Activated naive CD4-positive, alpha-beta T cell treated with anti-CD3 and anti-CD28 coated beads for 36 hours (primary cell): ENCODE measurements at places on chromosomes 1 and 21.

- DNase-seq, result no peak
Measured at GRCh38 chr21:33940164-33940880, 24.7 kb upstream of the ATP5PO start.

- no peak for DNase-seq
Measured at GRCh38 chr1:183968386-183968785, 69.1 kb downstream of the COLGALT2 start.

DNA sequence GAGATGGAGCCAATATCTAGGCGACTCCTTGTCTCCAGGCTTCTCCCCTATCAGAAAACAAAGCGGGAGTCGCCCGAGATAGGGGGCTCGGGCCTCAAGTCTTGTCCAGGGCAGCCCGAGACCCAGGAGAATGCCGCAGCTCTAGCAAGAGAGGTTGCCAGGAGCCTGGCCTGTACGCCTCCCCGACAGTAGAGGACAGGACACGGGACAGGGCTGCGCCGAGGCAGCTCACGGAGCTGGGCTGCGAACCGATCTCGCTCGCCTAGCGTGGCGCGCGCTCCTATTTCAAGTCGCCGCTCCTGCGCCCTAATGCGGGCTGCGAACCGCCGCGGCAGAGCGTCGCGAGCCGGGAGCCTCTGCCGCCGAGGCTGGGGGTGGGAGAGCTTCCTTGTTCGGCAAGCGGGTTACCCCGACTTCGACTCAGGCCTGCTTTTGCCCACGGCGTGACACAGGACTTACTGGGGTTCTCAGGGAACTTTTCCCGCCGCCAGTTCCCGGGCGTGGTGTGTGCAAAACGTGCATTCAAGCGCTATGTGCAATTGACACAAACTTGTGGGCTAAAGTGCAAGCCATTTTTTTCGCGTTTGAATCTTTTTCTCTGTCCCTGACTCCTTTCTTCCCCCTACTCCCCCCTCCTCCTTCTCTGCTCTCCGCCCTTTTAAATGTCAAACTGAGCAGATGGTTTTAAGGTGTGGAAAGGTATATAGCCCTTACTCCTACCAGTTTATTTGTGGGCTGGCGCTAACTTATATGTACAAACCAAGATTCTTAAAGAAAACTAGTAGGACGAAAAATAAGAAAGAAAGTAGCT is 2.4 kb upstream of the PROX1 start:
- no peak for DNase-seq

GRCh38 chr1:182286761-182287160 is 104.8 kb downstream of the GLUL start:
- no peak for DNase-seq

DNA sequence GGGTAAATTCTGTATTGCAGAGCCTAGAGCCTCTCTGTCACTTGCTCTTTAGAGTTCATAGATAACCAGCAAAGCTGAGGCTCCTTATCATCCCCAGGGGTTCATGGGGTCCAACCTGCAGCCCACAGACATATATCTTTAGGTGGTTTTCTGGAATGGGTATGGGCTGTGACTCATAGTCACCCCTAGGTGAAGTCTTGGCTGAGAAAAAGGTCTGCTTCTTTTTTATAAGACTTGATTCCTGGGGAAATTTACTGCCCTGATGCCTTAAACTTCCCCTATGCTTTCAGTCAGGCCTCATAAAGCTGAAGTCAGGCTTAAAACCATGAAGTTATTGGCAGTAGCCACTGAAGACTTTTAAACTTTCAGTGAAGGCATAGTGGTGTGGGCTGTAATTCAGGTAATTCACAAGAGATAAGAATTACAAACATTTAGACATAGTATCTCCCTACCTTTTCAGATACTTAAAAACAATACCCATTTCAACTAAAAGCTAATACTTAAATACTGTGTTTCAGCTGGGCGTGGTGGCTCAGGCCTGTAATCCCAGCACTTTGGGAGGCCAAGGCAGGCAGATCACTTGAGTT is 46.8 kb downstream of the MACO1 start:
- peak; percentile 18 for DNase-seq

GRCh38 chr1:219465212-219466093 is 147.5 kb downstream of the ZC3H11B start:
- DNase-seq, result no peak

GRCh38 chr1:5917591-5918274 is 74.5 kb downstream of the NPHP4 start:
- DNase-seq, result no peak

GRCh38 chr21:16569679-16570078 is 839.9 kb downstream of the USP25 start:
- DNase-seq, result no peak

GRCh38 chr1:172588296-172589291 is 55.6 kb downstream of the SUCO start:
- peak; percentile 14 for DNase-seq

DNA sequence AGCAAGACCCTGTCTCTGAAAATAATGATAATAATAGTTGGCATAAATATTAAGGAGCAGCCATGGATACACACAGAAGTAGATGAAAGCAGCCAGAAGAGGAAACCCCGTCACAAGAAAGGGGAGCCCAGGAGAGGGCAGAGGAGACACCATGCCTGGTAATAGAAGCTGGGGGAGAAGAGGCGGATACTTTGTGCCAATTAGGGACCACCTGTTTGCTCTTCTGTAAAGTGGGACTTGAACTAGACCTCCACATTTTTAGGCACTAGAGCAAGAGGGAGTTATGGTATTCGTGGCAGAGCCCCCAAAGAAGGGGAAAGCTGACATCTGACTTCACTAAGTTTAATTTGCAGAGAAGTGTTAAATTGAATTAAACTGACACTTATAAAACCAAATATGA is 12.5 kb downstream of the CELA2B start:
- no peak for DNase-seq

DNA sequence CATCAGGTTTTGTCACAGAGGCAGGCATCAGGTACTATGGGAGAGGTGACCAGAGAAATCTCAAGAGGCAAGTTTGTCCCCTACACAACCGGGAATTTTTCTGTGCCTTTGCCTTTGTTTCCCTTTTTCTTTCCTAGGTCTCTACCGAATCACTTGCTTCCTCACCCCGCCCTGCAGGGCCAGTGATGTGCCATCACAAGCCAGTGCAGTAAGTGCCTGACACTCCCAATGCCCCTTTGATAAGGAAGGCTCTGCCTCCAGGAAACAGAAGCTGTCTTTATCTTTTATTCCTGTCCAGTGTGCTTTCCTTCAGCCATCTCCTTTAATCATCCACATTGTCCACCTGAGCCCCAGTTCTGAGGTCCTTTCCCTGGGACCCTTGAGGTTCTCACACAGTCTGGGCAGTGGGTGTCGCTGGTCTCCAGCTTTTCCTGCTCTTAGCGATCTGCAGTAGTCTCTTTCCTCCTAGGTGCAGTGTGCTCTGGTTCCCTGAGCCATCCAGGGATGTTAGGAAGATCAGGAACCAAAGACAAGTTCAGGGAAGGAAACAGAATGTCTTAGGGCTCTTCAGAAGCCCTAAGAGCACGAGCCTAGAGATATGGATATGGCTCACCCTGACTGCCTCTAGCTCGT is 36.6 kb downstream of the GJA5 start:
- DNase-seq, result peak; percentile 43

- DNase-seq, result no peak
Measured at GRCh38 chr1:119647228-119647733, 785 bp downstream of the ZNF697 start.

DNA sequence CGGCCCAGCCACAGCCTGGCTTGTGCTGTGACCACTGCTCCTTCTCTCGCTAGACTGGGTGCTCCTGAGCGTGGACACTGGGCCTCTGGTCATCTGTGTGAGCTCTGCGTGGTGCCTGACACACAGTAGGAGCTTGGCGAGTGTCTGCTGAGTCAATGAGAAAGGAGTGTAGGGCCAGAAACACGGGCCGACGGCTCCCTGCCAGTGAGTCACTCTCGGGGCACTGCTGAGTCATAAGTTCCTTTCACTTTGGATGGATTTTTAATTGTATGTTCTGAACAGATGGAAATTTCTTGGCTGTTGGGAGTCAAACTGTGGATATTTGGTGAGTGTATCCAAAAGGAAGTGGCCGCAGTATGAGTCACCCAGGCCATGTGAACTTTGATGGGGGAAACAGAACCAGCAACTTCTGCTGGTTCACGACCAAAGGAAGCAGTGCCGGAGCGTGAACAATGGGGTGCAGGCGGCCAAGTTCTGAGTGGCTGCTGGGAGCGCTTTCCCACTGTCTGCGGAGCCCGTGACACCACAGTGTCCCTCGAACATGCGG is 41.0 kb upstream of the COL18A1 start:
- peak; percentile 67 for DNase-seq

- DNase-seq, result no peak
Measured at GRCh38 chr1:209107535-209107934, 476.0 kb upstream of the CAMK1G start.

GRCh38 chr1:246828818-246829217 is 102.9 kb downstream of the AHCTF1 start:
- DNase-seq, result no peak

DNA sequence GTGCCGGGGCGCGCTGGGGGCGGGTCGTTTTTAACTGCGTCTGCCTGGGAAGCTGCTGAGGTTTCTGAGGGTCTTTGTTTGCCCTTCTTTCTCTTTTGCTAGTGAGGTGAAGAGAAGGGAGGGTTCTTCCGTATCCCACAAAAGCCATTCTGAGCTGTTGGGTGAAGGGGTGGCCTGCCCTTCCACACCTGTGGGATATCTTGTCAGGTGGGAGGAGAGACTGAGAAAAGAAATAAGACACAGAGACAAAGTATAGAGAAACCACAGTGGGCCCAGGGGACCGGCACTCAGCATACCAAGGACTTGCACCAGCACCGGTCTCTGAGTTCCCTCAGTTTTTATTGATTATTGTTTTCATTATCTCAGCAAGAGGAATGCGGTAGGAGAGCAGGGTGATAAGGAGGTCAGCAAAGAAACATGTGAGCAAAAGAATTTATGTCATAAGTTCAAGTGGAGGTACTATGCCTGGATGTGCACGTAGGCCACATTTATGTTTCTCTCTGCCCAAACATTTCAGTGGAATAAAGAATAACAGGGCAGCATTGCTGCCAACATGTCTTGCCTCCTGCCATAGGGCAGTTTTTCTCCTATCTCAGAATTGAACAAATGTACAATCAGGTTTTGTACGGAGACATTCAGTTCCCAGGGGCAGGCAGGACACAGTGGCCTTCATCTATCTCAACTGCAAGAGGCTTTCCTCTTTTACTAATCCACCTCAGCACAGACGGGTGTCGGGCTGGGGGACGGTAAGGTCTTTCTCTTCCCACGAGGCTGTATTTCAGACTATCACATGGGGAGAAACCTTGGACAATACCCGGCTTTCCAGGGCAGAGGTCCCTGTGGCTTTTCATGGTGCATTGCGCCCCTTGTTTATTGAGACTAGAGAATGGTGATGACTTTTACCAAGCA is 972 bp downstream of the PGBD2 start:
- DNase-seq, result no peak

GRCh38 chr21:15279482-15279881 is 214.7 kb upstream of the NRIP1 start:
- DNase-seq, result no peak

DNA sequence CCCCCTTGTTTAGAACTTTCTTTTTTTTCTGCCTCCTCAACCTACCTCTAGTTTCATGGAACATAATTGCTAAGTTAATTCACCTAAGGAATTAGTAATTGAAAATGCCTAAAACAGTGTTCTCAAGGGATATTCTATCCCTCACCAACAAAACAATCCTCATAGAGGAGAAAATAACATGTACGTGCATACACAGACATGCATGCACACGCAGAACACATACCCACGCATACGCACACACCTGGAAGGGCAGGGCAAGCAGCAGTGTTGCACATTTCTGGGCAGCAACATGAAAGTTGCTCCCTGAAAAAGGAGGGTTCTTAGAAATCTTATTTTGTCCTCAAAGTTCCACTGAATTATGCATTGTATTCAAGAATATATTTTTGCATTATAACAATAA is 76.6 kb downstream of the HHAT start:
- DNase-seq, result no peak

- no peak for DNase-seq
Measured at GRCh38 chr1:92326681-92327080, 27.8 kb downstream of the RPAP2 start.

- no peak for DNase-seq
Measured at GRCh38 chr1:243705585-243705984, 144.5 kb downstream of the AKT3 start.

GRCh38 chr21:44724196-44724595 is 12.8 kb upstream of the TSPEAR start:
- DNase-seq, result no peak

- DNase-seq, result no peak
Measured at GRCh38 chr1:53625049-53625448, 113.9 kb downstream of the GLIS1 start.

DNA sequence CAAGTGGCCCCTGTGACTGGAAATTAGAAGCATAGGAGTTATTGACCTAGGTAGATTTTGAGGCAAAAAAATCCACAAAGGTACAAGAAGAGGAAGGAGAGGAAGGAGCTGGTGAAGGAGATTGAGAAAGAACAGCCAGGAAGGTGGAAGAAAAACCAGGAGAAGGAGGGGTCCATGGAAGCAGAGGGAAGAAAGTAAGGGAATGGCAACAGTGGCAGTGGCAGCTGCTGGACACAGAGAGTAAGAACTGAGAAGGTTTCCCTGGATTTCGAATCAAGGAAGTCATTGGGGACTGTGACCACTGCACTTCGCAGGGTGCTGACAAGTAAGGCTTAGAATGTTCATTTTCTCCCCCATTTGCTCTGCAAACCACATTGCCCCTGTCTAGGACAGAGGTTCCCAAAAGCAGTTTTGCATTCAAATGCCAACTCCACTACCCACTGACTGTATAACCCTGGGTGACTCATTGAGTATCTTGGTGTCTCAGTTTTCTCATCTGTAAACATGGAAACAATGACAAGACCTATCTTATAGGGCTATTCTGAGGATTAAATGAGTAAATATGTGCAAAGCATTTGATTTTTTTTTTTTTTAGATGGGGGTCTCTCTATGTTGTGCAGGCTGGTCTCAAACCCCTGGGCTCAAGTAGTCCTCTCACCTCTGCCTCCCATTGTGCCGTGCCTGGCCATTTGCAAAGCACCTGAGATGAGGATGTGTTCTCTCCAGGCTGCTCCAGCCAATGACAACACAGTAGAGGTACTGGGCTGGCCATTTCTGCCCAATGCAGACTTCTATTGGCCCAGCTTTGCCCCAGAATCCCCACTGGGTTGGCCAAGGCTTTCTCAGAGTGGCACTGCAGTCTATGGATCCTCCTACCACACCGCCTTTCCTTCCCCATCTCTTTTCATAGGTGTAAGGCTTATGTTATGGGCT is 9.3 kb upstream of the CAPN2 start:
- DNase-seq, result no peak

DNA sequence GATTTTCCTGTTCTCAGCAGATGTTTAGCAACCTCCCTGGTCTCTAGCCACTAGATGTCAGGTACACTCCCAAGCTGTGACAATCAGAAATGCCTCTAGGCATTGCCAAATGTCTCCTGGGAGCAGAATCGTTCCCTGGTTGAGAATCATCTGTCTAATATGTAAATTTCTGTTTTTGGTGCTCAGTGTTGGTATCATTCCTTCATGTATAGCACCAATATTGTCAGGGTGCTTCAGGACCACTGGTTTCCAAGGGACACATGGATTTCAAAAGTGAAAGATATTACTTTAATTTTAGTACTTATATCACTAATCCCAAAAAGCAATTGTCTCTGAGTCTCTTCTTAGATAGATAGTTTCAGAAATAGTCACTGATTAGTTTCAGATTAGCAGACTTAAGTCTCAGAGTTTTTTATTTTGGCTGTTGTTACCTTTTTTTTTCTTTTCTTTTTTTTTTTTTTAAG is 160.1 kb downstream of the PTPRC start:
- no peak for DNase-seq

- DNase-seq, result peak; percentile 50
Measured at GRCh38 chr1:31617916-31618746, 642 bp downstream of the HCRTR1 start.

- DNase-seq, result no peak
Measured at GRCh38 chr1:10685196-10685807, 111.1 kb downstream of the CASZ1 start.
